ENCODE measurements at places on chromosomes 16 and 17.

- no peak for DNase-seq
Observed at GRCh38 chr17:21248500-21248899, 4.7 kb downstream of the NATD1 start.

- peak; percentile 41 for DNase-seq
Observed at GRCh38 chr17:42111871-42112551, 503 bp downstream of the DHX58 start.

GRCh38 chr17:31715446-31715845, 143.6 kb downstream of the COPRS start:
- no peak for DNase-seq

- no peak for DNase-seq
Observed at GRCh38 chr16:66161942-66162341, 204.5 kb upstream of the CDH5 start.
